ENCODE measurements at places on chromosomes 6 and 20.

GRCh38 chr20:54004445-54004844, 65.9 kb downstream of the BCAS1 start:
- DNase-seq, result no peak

DNA sequence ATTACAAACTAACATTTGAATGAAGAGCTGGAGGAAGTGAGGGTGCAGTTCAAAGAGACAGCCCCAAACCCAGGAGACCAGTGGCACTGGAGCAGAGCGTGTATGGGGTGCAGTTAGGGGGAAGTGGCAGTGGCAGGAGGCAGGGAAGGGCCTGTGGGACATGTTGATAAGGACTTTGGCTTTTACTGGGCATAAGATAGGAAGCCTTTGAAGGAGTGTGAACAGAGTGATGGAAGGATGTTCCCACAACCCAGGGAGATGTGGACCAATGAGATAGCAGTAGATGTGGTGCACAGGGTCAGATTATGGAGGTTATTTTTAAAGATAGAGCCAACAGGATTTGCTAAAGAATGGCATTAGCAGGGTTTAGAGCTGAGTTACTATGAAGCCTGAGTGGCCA, 56.4 kb downstream of the AIG1 start:
- DNase-seq, result no peak

DNA sequence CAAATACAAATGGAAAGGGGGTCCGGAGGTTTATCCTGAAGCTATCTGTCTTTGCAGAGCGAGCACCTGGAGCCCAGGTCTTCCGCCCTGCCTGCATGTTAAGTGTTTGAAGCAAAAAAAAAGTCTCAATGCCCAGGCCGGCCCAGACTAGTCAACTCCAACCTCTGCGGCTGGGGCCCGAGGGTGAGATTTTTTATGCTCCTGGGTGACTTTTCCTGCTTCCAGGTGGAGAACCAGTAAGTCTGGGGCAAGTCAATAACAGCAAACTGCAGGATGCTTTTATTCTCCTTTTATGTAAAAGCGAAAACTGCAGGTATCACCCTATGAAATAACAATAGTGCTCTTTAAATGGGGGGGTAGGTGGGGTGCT, 2.0 kb upstream of the ZBP1 start:
- no peak for DNase-seq

DNA sequence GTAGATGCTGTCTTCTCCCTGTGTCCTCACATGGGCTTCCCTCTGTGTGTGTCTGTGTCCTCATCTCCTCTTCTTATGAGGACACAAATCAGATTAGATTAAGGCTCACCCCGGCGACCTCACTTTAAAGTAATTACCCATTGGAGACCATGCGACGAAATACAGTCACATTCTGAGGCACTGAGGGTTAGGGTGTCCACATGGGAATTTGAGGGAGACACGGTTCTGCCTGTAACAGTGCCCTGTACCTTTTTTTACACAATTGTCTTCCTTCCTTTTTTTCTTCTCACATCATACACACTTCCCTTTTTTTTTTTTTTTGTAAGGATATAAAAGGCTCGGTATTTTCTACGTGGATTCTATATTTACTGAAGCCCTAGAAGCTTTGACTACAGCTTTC, 48.9 kb downstream of the DEK start:
- peak; percentile 52 for DNase-seq
